ENCODE measurements at places on chromosomes 16 and 17.

GRCh38 chr17:75249564-75249963 is 11.8 kb downstream of the GGA3 start:
- no peak for DNase-seq

DNA sequence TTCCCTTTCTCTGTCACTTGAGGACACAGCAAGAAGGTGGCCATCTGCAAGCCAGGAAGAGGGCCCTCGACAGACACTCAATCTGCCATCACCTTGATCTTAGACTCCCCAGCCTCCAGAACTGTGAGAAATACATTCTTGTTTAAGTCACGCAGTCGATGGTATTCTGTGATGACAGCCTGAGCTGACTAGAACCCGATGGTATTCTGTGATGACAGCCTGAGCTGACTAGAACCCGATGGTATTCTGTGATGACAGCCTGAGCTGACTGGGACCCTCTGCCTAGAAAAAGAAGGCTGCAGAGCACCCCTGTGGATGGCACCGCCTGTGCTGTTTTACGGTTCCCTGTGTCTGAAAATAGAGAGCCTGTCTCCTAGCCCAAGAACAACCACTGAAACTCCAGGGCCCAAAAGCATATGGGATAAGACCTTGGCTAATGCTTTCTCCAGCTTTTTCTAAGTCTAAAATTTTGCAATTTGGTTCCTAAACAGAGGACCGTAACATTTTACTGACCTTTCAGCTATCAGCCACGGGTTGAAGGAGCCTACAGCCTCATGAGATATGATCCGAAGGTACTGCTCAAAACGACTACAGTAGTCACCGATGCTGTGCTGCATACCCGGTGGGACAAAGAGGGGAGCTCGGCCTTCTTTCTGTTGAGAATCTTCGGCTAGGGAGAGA is 33.1 kb upstream of the PITPNM3 start:
- no peak for DNase-seq

DNA sequence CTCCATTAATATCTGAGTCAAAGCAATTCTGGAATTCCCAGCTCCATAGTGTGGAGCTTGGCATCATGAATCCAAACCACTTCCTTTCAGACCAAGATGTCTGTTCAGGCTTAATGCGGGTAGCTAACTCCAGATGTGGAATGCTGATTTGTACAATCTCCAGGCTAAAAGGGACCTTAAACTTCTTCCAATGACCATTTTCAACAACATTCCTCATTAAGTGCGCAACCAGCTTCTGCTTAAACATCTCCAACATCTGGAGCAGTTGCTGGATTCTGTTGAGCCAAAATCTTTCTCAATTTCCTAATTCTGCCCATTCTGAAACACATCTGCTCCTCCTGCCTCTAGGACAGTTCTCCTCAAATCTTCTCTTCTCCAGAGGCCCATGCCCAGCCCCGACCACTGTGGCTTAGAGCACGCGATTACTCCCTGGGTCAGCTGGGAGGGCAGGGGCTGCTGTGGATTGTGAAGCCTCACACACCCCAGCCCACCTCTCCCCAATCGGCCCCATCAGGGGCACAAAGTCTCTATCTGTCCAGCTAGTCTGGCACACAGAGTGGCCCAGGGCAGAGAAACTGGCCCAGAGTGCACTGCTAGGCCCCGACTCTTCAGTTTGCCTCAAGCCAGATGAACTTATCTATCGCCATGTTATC is 36.2 kb downstream of the ASPA start:
- DNase-seq = no peak

- no peak for DNase-seq
Measured at GRCh38 chr17:31296142-31296541, 897 bp downstream of the OMG start.

DNA sequence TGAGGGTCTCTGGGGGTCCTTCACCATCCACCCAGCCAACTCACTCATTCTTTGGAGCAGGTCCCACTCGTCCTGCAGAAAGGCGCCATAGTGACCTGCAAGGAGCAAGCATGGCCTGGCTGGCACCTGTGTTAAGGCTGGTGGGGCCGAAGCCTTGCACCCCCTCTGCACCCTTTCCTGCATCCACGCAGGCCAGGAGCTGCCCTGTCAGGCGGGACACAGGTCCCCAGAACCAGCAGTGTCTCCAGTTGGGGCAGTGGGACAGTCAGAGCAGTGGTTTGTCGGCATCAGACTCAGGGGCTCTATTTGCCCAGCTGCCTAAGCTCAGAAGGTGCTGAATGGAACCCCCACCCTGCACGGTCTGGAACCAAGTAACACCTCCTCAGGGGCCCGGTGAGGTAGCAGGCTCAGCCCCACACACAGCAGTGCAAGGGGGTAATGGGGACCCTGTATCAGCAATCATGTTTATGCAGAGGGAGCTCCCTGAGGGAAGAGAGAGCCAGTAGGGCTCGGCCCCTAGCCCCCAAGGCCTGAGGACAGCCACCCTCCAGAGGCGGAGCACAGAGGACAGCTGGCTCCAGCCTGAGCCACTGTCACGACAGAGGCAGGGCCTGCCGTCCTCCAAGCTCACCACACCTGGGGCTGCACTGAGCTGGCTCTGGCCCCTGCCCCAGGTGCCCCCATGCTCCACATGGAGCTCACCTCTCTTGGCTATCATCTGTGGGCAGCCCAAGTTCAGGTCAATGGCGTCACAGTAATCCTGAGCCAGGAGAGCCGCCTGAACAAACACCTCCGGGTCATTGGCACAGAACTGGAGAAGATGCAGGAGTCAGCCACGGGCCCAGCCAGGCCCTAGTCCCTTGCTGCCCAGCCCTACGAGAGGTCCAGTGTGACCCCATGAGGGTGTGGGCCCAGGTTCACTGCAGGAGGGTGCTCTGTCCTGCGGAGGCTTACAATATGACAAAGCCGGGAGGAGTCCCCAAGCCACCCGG is 1.9 kb downstream of the DUS1L start:
- no peak for DNase-seq

GRCh38 chr17:49830605-49831004 is 17.3 kb downstream of the TAC4 start:
- peak; percentile 23 for DNase-seq

GRCh38 chr17:33371377-33371776 is 78.3 kb upstream of the ASIC2 start:
- no peak for DNase-seq

- DNase-seq = no peak
Measured at GRCh38 chr17:64984851-64985521, 65.7 kb upstream of the LRRC37A3 start.

GRCh38 chr17:78962345-78962983 is 17.3 kb downstream of the LGALS3BP start:
- no peak for DNase-seq

DNA sequence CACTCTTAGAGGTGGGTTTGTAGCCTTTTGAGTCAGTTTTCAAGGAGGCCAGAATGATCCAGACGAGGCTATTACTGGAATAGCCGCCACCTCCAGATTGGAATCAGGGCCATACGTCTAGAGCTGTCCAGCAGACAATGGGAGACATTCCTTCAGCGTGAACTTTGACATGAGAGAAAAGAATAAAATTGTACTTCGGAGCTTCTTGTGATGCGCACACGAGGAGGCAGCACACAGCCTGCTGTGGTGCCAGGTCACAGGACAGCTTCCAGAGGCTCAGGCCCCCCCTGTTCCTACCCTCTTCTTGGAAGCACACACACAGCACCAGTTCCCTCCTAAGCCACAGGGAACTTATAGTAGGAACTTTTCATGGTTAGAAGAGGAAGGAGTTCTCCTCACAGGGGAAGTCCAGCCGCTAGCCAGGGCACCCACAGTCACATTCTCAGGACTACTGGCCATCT is 81.0 kb downstream of the VPS53 start:
- DNase-seq = peak; percentile 87

DNA sequence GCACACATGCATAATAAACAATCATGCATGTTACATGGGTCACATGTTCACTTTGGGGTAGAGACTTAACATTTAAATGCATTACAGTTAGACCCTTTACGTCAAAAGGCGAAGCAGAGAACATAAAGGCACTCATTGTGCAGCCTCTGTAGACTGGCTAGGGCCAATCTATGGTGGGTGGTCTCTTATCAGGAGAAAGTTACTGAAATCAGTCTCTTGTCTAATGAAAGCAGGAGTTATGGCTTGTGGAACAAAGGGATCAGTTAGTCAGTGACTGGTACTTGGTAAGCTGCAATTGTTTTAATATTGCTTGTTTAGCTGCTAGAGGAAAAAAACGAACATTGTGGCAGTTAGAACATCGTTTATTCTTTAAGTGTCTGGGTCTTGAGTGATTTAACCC is 1.4 kb upstream of the CNEP1R1 start:
- no peak for DNase-seq

- DNase-seq = peak; percentile 90
Measured at GRCh38 chr16:84806256-84806889, 13.4 kb upstream of the CRISPLD2 start.

DNA sequence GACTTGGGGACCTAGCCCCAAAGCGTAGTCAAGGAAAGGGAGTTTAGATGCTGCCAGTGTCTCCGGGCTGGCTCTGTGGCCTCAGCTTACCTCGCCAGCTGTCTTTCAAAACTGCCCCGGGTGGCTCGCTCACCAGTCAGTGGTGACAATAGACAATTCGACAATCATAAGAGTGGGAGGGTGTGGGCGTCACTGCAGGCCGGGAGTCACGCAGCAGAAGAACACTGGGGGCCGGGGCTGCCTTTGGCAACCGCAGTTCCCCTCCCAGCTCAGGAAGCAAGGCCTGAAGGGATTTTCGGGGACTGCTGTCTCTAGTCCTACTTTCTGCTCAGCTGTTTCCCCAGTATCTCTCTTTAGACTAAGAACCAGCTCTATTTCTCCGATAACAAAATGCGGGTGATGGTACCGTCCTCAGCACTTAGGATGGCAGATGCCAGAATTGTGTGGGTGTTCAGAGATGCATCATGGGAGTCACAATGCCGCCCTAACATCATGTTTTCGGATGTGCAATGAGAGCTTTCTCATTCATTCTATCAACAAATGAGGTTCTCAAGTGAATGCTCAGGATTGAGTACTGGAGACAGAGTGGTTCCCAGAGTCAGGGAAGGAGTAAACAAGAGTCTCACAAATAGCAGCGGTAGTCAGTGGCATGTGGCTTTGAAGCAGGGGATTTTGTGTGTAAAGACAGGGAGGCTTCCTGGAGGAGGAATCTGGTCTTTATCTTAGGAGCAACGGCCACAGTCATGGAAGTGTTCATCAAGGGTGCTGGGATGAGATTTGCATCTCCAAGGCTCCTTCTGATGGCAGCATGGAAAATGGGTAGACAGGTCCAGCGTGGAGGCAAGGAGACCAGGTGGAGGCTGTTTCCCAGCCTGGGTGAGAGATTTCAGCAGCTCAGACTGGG is 93.1 kb downstream of the ZDHHC7 start:
- DNase-seq = no peak

DNA sequence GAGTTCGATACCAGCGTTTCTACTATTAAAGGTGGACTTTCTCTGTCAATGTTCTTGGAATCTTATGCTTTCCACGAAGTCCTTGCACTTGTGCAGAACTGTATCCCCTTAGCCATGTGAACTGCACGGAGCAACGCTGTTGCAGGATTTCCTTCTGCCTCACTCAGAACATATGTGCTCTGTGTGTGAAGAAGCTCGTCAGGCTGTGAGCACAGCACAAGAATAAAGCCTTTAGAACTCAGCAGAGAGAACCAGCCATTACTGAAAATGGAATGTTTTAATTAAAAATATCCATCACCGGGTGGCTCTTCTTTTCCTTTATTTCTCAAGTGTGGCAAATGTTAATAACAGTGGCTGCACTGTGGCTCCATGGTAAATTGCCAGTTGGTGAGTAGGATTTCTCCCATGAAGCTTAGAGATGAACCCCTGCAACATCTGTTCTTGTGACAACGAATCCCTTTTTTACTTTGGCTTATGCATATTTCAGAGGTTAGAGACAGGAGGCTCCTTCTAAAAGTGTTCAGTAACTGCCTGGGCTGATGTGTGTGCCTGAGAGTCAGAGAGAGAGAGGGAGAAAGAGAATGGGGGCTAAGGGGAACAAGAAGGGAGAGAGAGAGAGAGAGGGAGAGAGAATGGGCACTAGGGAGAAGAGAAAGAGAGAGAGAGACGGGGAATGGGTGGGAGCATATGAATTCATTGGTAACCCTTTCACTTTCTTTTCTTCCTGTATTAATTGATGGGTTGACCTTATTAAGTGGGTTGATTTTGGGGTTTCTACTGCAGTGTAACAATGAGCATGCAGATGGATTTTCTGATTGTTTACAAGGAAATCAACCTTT is 50.0 kb downstream of the RPTOR start:
- no peak for DNase-seq

GRCh38 chr17:4679658-4680057 is 24.3 kb downstream of the PELP1 start:
- peak; percentile 59 for DNase-seq

DNA sequence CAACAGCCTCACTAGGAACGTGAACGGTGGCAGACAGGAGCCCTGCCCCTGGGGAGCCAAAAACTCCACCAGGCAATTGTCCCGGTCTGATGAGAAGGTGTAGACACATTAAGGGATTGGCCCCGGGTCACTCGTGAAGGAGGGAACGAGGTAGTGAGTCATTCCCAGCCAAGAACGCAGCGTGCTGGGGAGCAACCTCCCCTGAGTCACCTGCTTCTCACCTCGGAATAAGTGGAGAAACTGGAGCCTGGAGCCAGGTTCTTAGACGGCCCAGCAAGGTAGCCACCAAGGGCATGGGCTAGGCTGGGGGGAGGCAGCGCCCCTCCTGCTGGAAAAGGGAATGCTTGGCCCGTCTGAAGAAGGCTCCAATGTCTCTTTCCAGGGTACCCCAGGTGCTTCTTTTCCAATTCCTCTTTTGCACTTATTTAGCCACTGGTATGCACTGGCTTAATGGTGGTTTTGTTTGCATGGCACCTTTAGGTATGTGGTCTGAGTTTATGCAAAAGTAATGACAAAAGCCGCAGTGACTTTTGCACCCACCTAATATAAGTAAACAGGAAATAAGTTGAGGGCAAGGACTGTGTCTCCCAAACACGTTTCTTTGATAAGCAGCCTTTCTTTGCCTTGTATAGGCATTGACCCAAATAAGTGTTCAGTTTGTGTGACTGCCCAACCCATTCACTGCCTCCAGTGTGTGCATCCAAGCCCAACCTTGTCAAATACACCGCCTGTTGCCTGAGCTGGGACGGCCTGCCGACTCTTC is 1.8 kb upstream of the HELZ start:
- DNase-seq = peak; percentile 55

GRCh38 chr17:7845359-7846062 is 9.4 kb upstream of the TMEM88 start:
- no peak for DNase-seq

All from astrocyte of the spinal cord (primary cell).